ENCODE measurements at places on chromosomes 7 and 10.
A peak's percentile ranks its signal among the peaks of the same experiment; 100 is the strongest.

GRCh38 chr10:123009105-123009820, 457 bp downstream of the ACADSB start:
- no peak for DNase-seq

DNA sequence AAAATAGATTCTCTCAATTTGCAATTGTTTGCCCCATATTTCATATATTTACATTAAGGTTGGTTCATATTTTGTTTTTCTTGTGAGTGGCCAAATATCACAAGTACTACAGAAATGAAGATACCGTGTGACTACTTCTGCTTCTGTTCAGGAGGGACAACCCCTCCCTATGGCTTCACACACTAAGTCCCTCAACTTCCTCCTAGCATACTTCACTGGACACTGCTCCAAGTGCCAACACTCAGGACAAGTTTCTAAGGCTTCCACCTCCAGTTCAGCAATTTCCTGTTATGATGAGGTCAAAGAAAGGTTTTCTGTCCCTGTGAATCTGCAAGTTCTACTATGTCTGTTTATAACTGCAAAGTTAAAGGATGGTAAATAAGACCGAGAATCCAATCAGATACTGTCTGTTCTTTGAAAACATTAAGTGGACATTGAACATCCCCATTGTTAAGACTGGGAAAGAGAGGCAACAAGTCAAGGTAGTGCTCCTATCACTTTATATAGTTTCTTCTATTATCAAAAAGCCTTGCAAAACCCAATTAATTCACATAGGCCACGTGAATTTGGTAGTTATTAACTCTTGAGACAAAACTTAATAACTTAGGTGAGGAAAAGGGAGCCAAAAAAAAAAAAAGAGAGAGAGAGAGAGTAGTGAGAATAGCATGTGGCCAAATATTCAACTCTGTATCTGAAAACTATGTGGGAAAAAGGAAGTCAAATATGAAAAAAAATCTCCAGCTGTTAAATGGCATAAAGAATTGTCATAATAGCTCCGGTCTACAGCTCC, 81.3 kb upstream of the DKK1 start:
- no peak for DNase-seq

DNA sequence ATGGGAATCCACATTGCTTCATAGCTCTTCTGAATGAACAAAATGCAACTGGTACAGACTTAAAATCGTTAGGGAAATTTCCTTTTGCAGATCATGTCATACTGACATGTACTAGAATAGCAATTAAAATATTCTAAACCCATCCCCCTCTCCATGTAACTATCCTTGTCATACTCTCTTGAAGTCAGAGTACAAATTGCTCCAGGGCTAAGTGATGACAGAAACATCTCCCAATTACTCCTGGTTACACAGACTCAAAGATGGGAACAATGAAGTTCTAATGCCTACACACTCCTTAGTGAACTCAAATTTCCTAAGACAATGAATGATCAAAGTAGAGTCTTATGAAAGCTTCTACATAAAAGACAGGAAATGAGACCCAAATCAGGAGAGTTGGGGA, 87.2 kb downstream of the PDE1C start:
- DNase-seq: no peak

DNA sequence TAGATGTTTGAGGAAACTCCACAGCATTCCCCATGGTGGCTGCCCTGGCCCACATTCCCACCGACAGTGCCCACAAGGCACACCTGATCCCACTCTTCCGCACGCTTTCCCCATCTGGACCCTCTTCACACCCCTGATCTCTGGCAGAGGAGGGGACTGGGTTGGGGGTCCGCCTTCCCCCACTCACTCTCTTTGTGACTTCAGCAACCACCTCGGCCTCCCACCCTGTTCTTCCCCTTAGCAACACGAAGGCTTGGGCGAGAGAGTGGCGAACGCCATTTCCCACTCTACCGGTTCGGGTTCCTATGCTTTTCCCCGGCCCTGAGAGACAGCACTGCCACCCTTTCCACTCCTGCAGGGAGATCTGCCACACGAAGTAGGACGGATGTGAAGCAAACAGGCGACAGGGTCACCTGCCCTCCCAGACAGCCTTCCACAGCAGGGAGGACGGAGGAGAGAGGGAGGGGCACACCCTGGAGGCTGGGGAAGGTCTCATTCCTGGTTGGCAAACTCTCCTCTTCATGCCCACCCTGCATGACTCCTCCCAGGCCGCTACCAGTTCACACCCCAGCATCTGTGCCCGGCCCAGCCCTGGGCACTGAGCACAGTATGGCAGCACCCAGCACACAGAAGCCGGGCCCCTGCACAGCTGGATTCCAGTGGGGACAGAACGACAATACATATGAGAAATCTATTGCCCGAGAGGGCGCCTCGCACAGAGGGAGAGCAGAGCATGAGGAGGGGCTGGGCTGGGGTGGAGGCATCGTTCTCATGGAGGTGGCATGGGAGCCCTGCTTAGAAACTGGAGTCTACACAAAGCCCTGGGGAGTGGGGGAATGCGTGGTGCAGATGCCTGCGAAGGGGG, 93.5 kb downstream of the PAXIP1 start:
- DNase-seq: no peak

DNA sequence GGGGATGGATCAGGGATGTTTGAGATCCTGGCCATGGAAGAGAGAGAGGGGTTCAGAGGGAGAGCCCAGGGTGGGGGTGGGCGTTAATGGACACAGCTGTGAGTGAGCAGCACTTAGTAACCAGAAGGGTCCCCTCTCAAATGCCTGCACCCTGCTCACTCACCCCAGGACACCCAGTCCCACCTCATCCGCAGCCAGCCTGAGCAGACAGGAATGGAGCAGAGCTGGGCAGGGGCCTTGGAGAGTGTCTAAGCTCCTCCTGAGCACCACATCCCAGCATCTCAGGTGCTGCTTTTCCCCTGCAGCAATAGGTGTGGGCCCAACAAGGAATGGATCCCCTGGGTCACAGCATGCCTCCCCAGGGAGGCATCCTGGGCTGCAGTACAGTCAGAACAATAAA, 5.3 kb downstream of the FAM24A start:
- DNase-seq: no peak

DNA sequence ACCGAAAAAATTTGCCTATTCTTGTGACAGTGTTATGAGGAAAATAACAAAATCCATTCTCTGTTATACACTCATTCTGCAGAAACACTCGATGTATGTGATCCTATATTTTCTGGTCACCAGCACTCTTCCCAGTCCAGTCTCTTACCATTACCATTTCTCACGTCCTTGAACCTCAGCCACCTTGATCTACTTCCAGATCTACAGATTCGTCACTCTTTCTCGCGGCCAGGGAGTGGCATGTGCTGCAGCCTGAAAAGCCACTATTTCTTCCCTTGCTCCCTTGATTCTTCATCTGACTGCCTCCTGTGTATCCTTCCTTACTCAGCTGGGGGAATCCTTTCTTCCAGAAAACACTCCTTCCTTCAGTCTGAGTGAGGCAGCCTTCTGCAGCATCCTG, 14.1 kb upstream of the TAF3 start:
- no peak for DNase-seq

GRCh38 chr10:60883187-60883586, 60.8 kb downstream of the RHOBTB1 start:
- peak; percentile 30 for DNase-seq

GRCh38 chr7:43351683-43352082, 231.2 kb upstream of the STK17A start:
- no peak for DNase-seq
